ENCODE measurements at places on chromosomes 5 and 9. TPM values are rescaled to one million over a fixed set of nuclear protein-coding genes. Genes with fewer than 3 reads are reported as not detected.

The SMU1 gene
- total RNA-seq, result 36.2 TPM

The PRRC2B gene
- 31.1 TPM for total RNA-seq

The MYOT gene
- total RNA-seq, result not detected

The PCDHA13 gene
- total RNA-seq, result under 0.01 TPM

The DOCK8 gene
- 4.4 TPM for total RNA-seq

The MORN5 gene
- total RNA-seq, result not detected

The GLRA1 gene
- total RNA-seq, result not detected

The SLC45A2 gene
- under 0.01 TPM for total RNA-seq

The CCL21 gene
- 1.8 TPM for total RNA-seq

The PCDHA11 gene
- under 0.01 TPM for total RNA-seq

The GFI1B gene
- total RNA-seq, result not detected

The CER1 gene
- not detected for total RNA-seq

The CCL19 gene
- total RNA-seq, result not detected

The SLC22A4 gene
- total RNA-seq, result 5.7 TPM

The FAM221B gene
- not detected for total RNA-seq

The ATOSB gene
- 6.0 TPM for total RNA-seq

The RUSC2 gene
- total RNA-seq, result 7.8 TPM

The PGM5 gene
- 48.9 TPM for total RNA-seq

The HRH2 gene
- 0.13 TPM for total RNA-seq

Data from dermis microvascular lymphatic vessel endothelial cell (primary cell).